ENCODE measurements at places on chromosomes 7 and 10.

- DNase-seq: no peak
Observed at GRCh38 chr10:101967713-101968112, 88.3 kb downstream of the ARMH3 start.

DNA sequence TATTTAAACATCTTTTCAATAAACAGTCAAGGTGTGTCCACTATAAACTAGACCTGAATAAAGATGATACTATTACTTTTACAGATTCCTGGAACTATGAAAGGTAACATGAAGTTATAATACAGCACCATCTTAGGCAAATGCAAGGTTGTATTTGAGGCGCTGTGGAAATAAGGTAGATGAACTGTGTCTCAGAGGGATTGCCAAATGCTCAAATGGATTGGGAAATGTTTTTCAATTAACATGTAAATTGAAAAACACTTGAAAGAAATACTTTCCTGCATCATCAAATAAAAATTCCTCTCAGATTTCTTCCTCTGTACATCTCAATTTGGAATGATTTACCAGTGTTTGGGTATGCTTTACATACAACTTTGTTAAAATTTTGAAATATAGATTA, 139.4 kb downstream of the DKK1 start:
- no peak for DNase-seq

DNA sequence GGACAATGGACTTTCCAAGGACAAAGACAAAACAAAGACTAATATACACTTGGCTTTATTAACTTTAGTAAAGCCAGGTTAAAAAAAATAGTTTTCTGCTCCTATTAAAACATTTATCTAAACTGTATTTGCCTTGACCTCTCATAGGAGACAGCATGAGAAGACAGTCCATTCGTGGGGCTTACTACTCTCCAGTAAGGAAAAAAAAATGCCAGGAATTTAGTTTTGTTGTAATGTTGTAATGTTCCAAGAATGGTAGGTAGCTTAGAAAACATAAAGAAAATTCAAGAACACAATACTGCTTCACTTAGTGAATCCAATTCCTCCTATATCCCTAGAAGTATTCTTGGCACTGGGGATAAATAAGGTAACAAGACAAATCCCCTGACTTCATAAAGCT, 81.7 kb downstream of the KMT2C start:
- no peak for DNase-seq

GRCh38 chr10:117421985-117422384, 46.7 kb upstream of the PDZD8 start:
- no peak for DNase-seq

All from caudate nucleus (tissue), 63 donors.